ENCODE measurements at places on chromosomes 7 and 10. TPM values are rescaled to one million over a fixed set of nuclear protein-coding genes. Genes with fewer than 3 reads are reported as not detected.

The PON1 gene
- 0.07 TPM for polyA plus RNA-seq

The COPS6 gene
- 130 TPM for polyA plus RNA-seq

DNA sequence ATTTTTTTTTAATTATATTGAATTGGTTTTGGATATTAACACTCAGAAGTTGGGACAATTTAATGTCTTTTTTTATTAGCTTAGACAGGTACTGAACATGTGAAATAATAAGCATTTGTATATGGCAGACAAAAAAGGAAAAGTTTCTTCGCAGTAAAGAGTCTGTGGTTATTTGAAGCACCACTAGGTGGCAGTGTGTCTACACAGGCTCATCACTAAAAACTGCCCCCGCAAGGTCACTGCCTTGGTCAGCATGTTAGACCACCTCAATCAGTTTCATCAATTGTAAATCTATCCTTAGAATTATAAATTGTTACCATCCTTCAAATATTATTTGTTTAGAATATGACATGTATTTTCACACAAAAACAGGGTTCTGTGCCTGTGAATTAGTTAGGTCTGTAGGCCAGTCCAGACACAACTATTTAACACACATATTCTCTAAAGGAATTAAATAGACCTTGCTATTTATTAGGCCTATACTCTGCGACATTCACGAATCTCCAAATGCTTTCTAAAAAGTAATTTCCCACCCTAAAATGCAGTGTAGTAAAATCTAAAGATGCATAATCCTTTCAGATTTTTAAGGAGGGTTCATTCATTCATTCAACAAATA is 17.0 kb downstream of the PNLIPRP3 start:
- no peak for DNase-seq

DNA sequence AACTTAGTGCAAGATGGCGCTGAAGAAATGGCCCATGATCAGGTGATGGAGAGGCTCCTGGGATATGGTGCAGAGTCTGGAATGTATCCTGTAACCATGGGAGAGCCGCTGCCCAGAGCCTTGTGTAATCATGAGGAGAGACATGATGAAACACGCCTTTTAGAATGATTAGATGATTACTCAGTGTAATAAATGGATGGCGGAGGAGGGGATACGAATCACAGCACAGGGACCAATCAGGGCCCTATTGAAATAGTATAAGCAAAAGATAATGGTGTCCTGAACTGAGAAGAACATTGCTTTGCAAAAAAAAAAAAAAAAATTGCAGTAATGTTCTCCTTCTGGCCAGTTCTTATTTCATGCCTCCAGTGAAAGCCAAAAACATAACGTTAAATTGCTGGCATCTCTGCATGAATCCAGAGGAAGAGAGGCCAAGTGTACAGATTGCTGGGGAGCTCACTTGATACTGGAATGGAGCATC is 668.5 kb upstream of the AUTS2 start:
- DNase-seq: no peak
